ENCODE measurements at places on chromosomes 5 and 9. TPM values are rescaled to one million over a fixed set of nuclear protein-coding genes. Genes with fewer than 3 reads are reported as not detected.

The FAXDC2 gene
- total RNA-seq: 19.7 TPM

The HDHD3 gene
- 120 TPM for total RNA-seq

The IRGM gene
- not detected for total RNA-seq

The BAAT gene
- total RNA-seq: not detected

The PTGDS gene
- total RNA-seq: 30.8 TPM

The SOX30 gene
- not detected for total RNA-seq

The CYLC2 gene
- not detected for total RNA-seq

The MAN1B1 gene
- 4.7 TPM for total RNA-seq

DNA sequence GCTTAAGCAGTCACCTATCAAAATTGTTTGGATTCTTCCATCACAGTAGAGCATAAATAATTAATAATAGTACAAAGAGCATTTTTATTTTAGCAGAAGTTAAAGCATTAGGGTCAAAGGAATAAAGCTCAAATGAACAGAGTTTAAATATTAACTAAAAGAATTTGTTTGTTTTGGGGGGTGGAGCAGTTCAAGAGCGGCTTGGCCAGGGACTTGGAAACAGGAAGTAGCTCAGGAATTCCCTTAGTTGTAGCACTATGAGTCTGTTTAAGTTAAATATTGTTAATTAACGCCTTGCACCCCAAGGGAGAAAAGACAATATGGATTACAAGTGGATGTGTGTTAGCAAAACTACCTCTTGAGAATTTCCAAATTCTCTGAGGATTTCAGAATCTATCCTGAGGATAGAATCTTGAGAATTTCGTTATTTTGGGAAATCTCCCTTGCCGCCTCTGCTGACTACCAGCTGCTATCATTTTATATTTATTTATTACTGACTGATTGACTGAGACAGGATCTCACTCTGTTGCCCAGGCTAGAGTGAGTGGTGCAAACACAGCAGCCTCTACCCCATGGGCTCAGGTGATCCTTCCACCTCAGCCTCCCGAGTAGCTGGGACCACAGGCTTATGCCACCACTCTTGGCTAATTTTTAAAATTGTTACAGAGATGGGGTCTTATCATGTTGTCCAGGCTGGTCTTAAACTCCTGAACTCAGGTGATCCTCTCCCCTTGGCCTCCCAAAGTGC lies 96.7 kb upstream of the CHD1 start:
- DNase-seq: peak; percentile 82
- no peaks in the 10 kb centered on the region for H3K36me3 ChIP-seq
- peaks cover 36% of the 10 kb centered on the region for H3K4me1 ChIP-seq

DNA sequence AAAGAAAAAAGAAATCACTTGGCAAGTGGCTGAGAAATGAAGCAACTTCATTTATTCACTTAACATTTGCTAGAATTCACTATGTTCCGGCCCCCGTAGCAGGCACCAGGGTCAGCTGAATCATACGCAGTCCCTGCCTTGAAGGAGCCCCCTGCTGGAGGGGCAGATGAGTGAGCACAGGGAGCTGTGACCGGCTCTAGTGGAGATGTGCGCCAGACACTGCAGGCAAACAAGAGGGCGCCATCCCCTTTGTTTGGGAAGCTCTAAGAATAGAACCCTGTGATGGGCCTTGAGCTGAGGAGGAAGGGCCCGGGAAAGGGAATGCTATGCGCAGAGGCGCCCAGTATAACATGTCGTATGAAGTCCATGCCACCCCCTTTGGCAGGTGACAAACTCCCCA lies 20.2 kb upstream of the RPL26L1 start:
- H3K27ac ChIP-seq: no peak overlapping the region
- no peaks in the 10 kb centered on the region for H3K27me3 ChIP-seq
- H3K36me3 ChIP-seq: peaks cover 97% of the 10 kb centered on the region

DNA sequence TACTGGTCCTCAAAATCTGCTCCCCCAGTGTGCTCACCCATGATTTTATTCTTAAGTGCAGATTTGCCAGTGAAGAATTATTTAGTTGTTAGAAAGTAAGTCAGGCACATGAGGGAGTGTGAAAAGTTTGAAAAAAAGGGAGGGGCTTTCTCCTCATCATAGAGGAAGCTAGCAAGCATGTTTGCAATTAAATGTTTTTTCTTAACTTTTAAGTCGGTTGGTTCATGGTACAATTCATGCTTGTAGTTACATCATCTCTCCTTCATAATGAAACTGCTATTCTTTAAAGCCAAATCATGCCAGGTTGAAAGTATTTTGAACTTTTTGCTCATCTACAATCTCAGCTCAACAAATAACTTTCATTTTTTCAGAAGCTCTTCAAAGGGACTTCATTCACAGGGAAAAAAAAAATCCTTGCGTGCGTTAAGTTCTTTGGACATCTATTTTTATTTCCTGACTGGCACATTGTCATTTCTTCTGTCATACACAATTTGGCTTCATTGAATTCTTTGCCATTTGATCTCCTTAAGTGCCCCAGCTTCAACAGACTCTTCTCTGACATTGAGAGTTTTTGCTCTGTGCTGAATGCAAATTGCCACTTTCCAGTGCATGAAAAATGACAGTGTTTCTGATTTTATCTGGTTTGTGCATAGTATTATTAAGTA lies 456.9 kb downstream of the TMEM232 start:
- H3K36me3 ChIP-seq: no peaks in the 10 kb centered on the region
- no peak overlapping the region for H3K27ac ChIP-seq
- no peak for DNase-seq

- H3K27me3 ChIP-seq: no peaks in the 10 kb centered on the region
- DNase-seq: peak; percentile 65
- peaks cover 14% of the 10 kb centered on the region for H3K4me1 ChIP-seq
- no peak overlapping the region for H3K4me3 ChIP-seq
- no peak overlapping the region for H3K27ac ChIP-seq
These were observed 232.1 kb downstream of the SH3GL2 start for GRCh38 chr9:17810728-17811571.

Data from stomach (tissue), 19 donors.